ENCODE measurements at places on chromosomes 12 and 14. TPM values are rescaled to one million over a fixed set of nuclear protein-coding genes. Genes with fewer than 3 reads are reported as not detected.

RHOJ gene
- 5.0 TPM for total RNA-seq

PPP1R12A gene
- 81.9 TPM for total RNA-seq

TAS2R31 gene
- 3.7 TPM for total RNA-seq

DACT1 gene
- 43.4 TPM for total RNA-seq

FSCB gene
- not detected for total RNA-seq

KRT2 gene
- total RNA-seq, result not detected

PRPF39 gene
- total RNA-seq, result 24.8 TPM

HNF1A gene
- total RNA-seq, result not detected

CEBPE gene
- not detected for total RNA-seq

TC2N gene
- total RNA-seq, result 0.26 TPM

Measured in smooth muscle cell of the pulmonary artery (primary cell).